ENCODE measurements at places on chromosomes 3 and 15.

- peak; percentile 31 for DNase-seq
These were observed 186.3 kb downstream of the FEZF2 start for GRCh38 chr3:62187022-62187431.

- DNase-seq: no peak
These were observed 7.0 kb downstream of the CMTM6 start for GRCh38 chr3:32495609-32496008.

DNA sequence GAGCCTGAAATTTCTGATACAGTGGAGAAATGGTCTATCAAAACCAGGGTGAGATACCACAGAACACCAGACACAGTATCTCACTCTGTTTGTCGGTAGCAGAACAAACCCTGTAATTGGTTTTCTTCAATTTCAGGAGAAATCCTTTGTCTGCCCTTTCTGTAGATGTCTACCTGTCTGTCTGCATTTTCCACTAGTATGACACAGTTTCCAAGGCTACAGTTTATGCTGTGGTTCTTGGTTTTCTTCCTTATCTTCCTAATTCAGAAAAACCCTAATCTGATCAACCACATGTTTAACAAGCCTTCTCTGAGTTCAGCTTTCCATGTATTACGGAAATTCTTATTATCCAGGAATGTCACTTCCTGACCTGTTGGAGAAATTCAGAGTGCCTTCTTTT is 70.8 kb downstream of the SCN11A start:
- DNase-seq: no peak

- peak; percentile 31 for DNase-seq
These were observed 51.9 kb upstream of the PFN2 start for GRCh38 chr3:150022381-150023238.

Data from IMR-90 (cell line).